ENCODE measurements at places on chromosomes 2 and 18.

DNA sequence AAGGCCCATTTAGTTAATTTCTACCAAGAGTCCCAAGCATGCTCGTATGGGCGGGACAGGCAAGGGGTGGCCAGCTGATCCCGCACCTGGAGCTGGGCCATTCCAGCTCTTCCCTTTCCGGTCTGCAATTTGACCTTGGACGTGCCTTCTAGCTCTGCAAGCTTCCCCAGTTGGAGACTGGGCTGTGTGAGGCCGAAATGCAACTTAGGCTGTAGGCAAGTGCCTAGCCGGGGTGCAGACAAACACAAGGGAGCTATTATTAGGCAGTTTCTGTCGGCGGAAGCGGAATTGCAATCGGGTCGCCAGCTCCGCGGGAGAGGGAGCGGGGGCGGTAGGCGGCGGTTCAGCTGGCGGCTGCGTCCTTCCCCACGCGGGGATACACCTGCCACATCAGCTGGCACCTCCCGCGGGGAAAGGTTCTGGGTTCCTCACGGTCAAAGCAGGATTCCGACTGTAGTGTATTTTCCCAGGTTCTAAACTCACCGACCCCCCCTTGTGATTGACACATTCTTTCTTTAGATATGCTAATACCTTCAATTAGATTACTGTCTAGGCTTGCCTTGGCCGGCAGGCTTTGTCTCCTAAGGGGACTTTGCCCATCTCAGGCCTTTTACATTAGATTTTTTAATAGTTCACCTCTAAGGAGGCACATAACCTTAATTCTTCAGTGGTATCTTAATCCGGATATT, 17.1 kb upstream of the ZNF532 start:
- DNase-seq, result no peak

DNA sequence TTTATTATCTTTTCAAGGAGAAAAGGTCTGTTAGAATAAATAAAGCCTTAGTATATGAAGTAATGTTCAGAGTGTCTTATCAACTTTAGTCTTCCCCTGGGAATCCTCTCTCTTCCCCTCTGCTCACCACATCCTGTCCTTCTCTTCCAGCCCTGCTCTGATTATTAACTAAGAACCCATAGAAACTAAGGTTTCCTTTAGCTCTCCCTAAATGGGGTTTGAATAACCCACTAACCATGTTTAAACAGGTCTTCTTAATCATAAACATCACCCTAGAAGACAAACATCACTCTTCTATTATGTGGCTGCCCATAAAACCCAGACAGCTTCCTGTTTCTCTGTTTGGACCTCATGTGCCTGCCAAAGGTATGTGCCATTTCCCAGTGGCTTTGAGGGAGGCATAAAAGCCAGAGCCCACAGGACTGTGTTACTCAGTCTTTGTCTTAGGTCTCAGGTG, 50.1 kb downstream of the SLC14A1 start:
- no peak for DNase-seq

- no peak for DNase-seq
Measured at GRCh38 chr2:185522472-185522871, 216.1 kb upstream of the FSIP2 start.

GRCh38 chr2:210901326-210901725, 344.9 kb downstream of the CPS1 start:
- no peak for DNase-seq

DNA sequence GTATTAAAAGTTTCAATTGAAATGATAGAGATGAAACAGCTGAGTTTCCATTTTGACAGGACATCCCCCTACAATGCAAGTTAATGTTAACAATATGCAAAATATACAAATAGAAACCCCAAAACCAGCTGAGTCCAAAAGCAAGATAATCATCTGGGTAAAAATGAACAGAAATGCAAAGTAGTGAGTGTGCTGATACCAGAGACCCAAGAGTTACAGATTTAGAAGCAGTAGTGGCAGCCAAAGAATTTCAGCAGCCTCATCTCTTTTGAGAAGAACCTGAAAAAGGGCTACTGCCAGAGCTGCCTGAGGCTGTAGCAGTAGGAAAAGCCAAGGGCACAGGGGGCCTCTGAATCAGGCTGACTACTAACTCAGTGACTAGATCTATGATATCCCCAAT, 82.6 kb downstream of the THADA start:
- no peak for DNase-seq

- DNase-seq, result no peak
Measured at GRCh38 chr18:13262839-13263691, 44.5 kb downstream of the LDLRAD4 start.

- no peak for DNase-seq
Measured at GRCh38 chr18:37980556-37980955, 415.0 kb upstream of the CELF4 start.

GRCh38 chr2:37550190-37550589, 121.3 kb downstream of the CDC42EP3 start:
- DNase-seq, result no peak

GRCh38 chr2:219172231-219173154, 2.7 kb upstream of the SLC23A3 start:
- no peak for DNase-seq

DNA sequence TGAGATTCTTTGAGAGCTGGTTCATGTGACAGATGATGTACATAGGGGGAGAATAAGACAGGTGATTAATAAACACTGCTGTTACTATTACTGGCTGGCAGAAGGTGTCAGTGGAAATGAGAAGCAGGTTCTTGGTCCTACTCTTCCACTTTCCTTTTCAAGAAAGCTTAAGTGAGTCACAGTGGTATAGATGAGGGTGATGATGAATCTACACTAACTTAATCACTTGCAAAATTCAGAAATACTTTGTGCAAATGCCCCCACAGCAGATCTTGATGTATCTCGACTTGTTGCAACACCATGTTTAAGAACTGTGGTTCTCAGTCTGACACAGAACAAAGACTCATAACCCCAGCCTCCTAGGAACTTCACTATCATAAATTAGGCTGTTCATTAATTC, 35.9 kb upstream of the MGAT5 start:
- no peak for DNase-seq

- no peak for DNase-seq
Measured at GRCh38 chr2:206217743-206218142, 56.7 kb upstream of the ZDBF2 start.

DNA sequence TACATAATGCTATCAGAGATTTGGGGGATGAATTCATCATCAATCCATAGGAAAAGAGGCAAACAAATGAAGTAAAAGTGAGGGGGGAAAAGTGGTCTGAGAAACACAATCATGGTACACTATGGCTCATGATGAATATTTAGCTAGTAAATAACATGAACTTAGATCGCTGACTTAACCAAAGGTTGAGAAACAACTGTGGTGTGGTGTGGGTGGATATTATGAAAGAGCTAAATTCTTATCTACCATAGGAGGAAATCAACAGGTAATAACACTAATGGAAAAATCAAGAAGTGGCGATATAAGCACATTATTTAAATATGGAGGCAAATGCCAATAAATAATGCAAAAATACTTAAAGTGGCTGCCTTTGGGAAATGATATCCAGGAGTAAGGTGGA, 12.2 kb upstream of the TPRKB start:
- DNase-seq, result no peak

DNA sequence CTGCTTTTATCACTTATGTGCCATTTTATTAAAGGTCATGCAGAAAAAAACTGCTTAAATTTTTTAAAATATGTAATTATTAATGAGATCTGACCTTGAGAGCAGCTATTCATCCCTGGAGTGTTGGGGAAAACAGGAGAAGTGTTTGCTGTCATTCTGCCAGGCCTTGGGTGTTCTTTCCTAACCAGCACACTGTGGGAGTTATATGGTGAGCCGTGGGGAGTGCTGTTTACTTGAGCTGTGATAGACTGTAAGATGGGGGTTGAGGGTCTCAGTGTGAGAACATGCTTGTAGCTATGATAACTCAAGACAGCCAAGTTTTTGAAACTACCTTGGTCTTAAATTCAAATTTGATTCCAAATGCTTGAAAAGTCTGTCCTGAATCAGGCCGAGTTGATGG, 101.3 kb upstream of the ARHGAP28 start:
- no peak for DNase-seq

DNA sequence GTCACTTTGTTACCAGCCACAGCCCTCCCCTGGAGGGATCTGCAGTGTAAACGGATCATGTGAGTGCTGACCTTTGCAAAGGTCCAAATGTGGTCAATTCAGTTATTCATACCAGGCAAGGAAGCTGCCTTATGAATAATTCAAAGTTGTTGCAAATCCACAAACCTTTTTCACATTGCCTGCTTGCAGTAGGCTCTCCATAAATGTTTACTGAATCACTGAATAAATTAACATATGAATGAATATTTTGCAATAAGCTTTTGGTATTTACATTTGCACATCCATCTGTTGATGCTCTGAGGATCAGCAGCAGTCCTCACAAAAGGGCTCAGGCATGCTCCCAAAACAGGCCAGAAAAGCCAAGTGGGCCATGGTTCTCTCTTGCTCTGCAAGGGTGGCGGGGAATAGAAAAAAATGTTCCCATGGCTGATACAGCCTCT, 156.8 kb downstream of the VAPA start:
- DNase-seq, result no peak

GRCh38 chr2:26633351-26633945, 7.7 kb downstream of the CIB4 start:
- DNase-seq, result no peak

GRCh38 chr2:47309952-47310800, 92.8 kb upstream of the MSH2 start:
- DNase-seq, result no peak

- no peak for DNase-seq
Measured at GRCh38 chr18:38611036-38611964, 1045.7 kb upstream of the CELF4 start.

DNA sequence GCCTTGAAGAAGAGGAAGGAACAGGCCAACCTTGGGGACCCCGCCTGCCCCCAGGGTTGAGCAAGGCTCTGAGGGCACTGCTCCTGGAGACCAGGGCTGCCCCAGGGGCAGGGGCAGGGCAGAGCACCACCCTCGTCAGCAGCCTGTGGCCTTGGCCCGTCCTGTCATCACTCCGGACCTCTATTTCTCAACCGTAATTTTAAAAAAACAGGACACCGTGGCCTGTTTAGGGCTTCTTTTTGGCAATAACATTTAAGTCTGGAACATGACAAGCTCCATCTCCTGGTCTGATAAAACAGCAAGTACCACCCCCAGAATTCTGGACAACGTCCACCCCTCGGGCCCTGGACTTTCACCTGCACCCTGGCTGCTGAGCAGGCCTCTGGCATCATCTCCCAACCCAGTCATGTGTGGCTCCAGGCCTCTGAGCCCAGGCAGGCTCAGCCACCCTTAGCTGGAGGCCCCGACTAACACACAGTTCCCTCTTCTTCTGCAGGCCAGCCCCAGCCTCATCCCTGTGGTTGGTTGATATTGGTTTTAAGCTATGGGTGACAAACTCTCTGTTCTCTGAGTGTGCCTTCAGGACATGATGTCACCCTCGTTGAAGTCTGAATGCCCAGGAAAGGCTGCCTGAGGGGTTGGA, 22.6 kb upstream of the ID2 start:
- no peak for DNase-seq

DNA sequence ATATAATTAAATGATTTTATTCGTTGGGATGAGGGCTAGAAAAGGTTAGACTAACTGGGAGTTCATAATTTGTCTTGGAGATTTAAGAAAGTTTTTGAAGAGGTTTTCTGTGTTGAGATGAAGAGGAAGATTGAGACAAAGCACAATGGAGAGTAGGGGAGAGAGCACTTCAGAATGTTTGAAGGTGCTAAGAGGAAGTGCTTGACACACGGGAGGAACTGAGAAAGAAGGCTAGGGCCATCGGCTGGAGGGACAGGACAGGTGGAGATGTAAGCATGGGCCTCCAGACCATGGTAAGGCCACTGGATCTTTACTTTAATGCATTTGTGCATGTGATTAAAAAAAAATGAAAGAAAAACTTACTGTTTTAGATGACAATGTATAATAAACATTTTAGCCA, 31.5 kb downstream of the GREB1L start:
- DNase-seq, result no peak

Data from amygdala (tissue), 56 donors.